Natural killer cell (primary cell): ENCODE measurements at places on chromosomes 2 and 18. TPM values are rescaled to one million over a fixed set of nuclear protein-coding genes. Genes with fewer than 3 reads are reported as not detected.

GRCh38 chr2:66437109-66437690 lies 2.3 kb downstream of the MEIS1 start:
- peaks cover 37% of the 10 kb centered on the region for H3K4me1 ChIP-seq
- H3K27ac ChIP-seq, result no peak overlapping the region
- H3K36me3 ChIP-seq, result no peaks in the 10 kb centered on the region
- H3K27me3 ChIP-seq, result peaks cover 15% of the 10 kb centered on the region
- no peak for DNase-seq
- H3K4me3 ChIP-seq, result no peak overlapping the region

DNA sequence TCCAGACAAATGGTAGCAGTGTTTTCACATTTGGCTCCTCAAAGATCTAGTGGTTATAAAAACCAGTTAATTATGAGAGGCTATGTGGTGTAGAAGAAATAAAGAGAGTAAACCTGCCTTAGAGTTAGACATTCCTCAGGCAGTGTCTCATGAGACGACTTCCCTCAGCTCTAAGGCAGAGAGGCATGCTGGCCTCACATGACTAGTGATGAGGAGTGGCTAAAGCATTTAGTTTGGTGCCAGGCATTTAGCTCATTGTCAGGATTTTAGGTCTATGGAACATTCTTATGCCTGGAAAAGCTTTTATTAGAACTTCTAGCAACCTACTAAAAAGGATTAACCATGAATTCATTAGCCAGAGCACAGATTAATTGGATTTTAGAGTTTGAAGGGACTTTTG lies 90.3 kb downstream of the RPRM start:
- H3K27ac ChIP-seq, result no peak overlapping the region
- H3K4me1 ChIP-seq, result no peaks in the 10 kb centered on the region
- no peak for DNase-seq
- no peaks in the 10 kb centered on the region for H3K27me3 ChIP-seq

DNA sequence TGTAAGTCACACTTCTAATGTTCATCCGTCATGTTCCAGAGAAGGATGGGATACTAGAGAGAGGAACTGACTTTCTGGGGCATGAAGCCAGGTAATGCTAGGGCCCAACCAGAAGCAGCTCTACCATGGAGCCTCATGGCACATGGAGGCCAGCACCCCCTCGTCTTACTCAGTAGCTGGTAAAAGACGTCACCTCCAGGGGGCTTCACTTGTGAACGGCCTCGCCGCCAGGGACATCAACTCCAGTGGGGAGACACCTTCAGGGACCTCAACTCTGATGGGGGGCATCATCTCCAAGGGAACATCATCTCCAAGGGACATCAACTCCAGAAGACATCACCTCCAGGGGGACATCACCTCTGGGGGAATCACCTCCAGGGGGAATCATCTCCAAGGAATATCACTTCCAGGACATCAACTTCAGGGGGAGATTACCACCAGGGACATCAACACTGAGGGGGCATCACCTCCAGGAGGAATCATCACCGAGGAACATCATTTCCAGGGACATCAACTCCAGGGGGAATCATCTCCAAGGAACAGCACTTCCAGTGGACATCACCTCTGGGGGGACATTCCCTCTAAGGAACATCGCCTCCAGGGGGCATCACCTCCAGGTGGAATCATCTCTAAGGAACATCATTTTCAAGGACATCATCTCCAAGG lies 168.4 kb downstream of the NDUFA10 start:
- no peaks in the 10 kb centered on the region for H3K36me3 ChIP-seq
- no peak for DNase-seq
- peaks cover 6% of the 10 kb centered on the region for H3K27me3 ChIP-seq
- no peak overlapping the region for H3K4me3 ChIP-seq

DNA sequence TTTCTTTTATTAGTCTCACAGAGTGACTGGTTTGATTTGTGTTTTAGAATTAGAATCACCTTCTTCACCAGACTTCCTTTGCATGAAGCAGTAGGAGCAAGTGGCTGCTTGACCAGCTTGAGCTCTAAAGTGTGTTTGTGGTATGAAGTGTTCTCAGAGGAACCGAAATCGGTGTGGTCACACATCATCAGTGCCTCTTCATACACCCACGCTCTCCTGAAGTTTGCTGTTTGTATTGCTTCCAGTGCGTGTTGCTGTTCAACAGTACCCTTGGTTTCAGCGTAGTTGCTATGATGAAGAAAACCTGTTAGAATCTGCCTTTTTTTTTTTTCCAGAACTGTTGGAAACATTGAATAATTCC lies 77.9 kb downstream of the LIMS1 start:
- H3K27ac ChIP-seq, result peak overlapping the region; percentile 93
- no peaks in the 10 kb centered on the region for H3K36me3 ChIP-seq
- peaks cover 44% of the 10 kb centered on the region for H3K4me1 ChIP-seq

GRCh38 chr2:205115511-205115910 lies 566.8 kb upstream of the NRP2 start:
- H3K36me3 ChIP-seq, result no peaks in the 10 kb centered on the region
- no peak overlapping the region for H3K4me3 ChIP-seq
- H3K4me1 ChIP-seq, result no peaks in the 10 kb centered on the region
- no peaks in the 10 kb centered on the region for H3K27me3 ChIP-seq
- DNase-seq, result no peak
- H3K27ac ChIP-seq, result no peak overlapping the region

DNA sequence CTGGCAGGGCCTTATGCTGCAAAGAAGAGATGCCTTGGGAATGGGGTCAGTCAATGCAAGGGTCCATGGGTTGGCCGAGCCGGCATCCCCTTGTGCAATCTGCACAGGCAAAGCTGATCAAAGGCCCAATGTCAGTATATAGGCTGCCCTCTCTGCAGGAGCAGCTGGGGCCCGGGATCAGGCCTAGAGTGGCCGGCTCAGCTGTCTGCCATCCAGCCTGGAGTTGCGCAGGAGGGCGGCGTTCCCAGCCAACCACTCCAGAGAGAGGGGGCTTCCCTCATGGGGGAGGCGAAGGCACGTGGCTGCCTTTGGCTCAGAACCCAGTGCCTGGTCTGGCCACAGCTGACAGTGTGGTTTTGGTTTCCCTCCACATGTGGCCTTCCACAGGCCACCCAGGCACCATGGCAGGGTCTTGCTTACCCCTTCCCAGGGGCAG lies 3.9 kb downstream of the INPP5D start:
- H3K27me3 ChIP-seq, result no peaks in the 10 kb centered on the region
- no peak for DNase-seq
- H3K27ac ChIP-seq, result peak overlapping the region; percentile 22
- peak overlapping the region; percentile 91 for H3K4me3 ChIP-seq

- H3K27me3 ChIP-seq, result no peaks in the 10 kb centered on the region
- DNase-seq, result no peak
- H3K4me1 ChIP-seq, result no peaks in the 10 kb centered on the region
Observed at GRCh38 chr2:197090742-197091367, 164.3 kb upstream of the PGAP1 start.

DNA sequence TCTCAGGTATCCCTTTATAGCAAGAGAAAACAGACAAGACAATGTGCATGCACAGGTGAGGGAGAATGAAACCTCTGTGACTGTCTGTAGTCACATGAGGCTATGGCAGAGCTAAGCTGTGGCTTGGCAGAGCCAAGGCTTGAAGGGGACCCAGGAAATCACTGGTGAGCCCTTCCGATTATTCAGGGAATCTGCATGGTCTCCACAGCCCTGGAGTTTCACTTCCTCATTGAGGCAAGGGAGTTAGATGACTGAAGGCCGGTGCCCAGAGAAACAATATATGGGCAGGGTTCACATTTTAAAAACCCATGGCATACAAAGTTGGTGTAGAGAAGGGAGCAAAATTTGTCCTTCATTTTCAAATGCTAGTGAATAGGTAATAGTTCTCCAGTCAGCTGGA lies 144.4 kb upstream of the REV1 start:
- H3K36me3 ChIP-seq, result no peaks in the 10 kb centered on the region
- H3K27ac ChIP-seq, result no peak overlapping the region
- no peak overlapping the region for H3K4me3 ChIP-seq
- DNase-seq, result no peak
- no peaks in the 10 kb centered on the region for H3K27me3 ChIP-seq

- H3K4me3 ChIP-seq, result no peak overlapping the region
- H3K4me1 ChIP-seq, result no peaks in the 10 kb centered on the region
- no peaks in the 10 kb centered on the region for H3K27me3 ChIP-seq
- H3K36me3 ChIP-seq, result no peaks in the 10 kb centered on the region
- no peak for DNase-seq
Observed at GRCh38 chr18:35822413-35822812, 150.1 kb upstream of the RMP24 start.

The DSG1 gene
- total RNA-seq, result not detected
